NCI-H2171 treated with DMSO at 0.1 percent for 48 hours (cell line): ENCODE measurements at places on chromosomes 16 and 17.

- no peak for DNase-seq
These were observed 1.5 kb downstream of the SPOP start for GRCh38 chr17:49676276-49676868.

GRCh38 chr16:68985268-68985667 is 120.2 kb upstream of the HAS3 start:
- no peak for DNase-seq

- no peak for DNase-seq
These were observed 266.5 kb upstream of the HSBP1 start for GRCh38 chr16:83541231-83541630.

DNA sequence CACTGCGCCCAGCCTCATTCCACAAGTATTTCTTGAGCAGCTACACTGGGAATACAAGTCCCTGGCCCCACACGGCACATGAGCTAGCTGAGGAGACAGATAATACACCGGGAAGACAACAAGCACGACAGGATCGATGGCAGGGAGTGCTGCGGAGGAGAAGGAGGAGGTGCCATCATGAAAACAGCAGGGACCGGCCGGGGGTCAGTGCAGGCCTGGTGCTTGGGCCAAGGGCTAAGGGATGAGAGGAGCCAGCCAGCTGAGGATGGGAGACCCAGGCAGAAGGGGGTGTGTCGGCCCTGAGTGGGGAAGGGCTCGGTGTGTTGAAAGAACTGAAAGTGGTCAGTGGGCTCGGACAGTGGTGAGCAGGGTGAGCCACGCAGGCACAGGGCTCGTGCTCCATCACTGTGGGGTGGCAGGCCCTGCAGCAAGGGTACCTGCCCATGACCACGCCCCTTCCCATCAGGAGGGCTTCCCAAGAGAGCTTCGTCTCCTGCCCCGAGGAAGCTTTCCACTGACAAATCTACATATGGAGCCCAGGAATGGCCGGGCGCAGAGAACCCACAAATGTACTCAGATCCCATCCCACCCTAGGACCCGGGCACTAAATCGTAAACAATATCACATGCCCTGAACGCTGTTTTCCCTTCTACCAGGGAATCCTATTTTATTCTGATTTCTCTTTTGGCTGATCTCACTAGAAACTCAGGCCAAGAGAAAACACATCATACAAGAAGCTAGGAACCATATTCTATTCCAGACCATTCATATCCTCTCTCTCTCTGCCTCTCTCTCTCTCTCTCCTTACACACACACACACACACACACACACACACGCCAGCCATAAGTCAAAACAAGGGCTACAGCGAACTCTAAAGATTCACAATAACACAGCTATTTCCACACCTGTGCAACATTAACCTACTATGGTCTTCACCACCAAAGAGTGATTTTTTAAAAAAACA is 50.7 kb upstream of the TNRC6C start:
- no peak for DNase-seq

- no peak for DNase-seq
These were observed 4.9 kb upstream of the TBX4 start for GRCh38 chr17:61447358-61447757.

DNA sequence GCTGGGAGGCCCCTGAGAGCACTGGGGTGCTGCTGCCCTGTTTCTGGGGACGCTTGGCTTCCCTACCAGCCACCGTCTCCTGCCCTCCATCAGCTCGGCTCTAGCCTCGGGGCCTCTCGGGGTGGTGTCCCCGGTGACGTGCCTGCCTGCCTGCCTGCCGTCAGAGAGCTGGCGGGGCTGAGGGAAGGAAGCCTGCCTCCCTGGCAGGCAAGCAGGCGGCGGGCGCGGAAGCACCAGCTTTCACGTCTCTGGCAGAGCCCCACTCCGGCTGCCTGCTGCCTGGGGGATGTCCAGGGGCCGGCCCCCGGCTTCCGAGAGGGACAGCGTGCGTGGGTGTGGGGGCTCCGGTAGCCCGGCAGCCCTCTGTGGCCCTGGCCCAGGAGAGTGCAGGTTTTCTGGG is 9.3 kb downstream of the CENPX start:
- DNase-seq = no peak

DNA sequence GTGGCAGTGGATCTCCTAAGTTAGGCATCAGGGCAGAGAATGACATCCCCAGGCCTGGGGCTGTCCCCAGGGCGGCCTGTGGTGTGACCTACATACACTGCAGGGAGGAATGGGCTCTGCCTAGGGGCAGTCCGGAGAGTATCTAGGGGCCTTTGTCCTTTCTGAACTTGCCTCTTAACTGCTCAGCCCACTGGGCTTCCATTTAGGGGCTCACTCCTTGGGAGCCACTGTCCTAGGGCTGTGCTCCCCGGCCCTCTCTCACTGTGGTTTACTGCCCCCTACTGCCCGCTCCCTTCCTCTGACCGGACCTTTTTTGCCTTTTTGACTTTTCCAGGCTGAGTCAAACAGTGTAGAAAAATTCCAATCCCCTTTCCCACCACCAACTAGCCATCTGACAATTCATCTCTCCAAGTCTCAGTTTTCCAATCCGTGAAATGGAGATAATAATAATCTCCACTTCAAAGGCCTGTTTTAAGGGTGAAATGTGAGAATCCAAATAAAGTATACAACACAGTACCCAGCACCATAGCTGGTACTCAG is 66.8 kb downstream of the DNAH3 start:
- DNase-seq = peak; percentile 8

GRCh38 chr16:88045820-88046303 is 94.6 kb downstream of the BANP start:
- DNase-seq = no peak

GRCh38 chr16:88799569-88800276 is 3.9 kb upstream of the CDT1 start:
- no peak for DNase-seq
